ENCODE measurements at places on chromosomes 13 and 19.

DNA sequence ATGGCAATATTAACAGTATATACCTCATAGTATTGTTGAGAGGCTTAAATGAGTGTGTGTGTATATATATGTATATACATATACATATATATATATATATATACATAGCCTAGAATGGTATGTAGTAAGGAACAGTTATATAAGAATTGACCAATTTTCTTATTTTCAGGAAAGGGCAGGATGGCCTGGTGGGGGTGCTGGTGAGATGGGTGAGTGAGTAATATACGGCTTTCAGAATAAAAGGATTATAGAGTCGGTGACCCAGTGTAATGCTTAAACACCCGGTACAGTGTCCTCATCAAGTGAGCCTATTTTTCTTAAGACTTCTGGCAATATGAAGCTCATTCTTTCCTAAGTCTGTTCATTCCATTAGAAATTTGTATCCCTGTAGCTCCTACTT, 11.7 kb upstream of the FAM216B start:
- DNase-seq, result no peak

DNA sequence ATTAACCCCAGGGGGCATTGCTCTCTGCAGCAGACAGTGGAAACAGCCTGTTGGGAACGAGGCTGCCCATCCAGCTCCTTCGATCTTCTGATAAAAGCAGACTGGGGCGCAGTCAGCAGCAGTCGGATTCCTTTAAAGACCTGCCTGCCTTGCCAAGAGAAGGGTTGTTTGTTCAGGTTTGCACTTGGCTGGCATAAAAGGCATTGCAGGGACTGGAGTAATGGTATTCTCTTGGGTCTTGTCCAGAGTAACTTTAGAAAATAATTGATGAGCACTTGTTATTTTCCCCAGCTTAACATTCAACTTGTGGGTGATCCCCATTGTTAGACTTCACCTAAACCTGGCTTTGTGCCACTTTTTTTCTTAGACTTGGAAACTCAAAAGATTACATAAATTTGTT, 67.3 kb upstream of the SLC10A2 start:
- no peak for DNase-seq

DNA sequence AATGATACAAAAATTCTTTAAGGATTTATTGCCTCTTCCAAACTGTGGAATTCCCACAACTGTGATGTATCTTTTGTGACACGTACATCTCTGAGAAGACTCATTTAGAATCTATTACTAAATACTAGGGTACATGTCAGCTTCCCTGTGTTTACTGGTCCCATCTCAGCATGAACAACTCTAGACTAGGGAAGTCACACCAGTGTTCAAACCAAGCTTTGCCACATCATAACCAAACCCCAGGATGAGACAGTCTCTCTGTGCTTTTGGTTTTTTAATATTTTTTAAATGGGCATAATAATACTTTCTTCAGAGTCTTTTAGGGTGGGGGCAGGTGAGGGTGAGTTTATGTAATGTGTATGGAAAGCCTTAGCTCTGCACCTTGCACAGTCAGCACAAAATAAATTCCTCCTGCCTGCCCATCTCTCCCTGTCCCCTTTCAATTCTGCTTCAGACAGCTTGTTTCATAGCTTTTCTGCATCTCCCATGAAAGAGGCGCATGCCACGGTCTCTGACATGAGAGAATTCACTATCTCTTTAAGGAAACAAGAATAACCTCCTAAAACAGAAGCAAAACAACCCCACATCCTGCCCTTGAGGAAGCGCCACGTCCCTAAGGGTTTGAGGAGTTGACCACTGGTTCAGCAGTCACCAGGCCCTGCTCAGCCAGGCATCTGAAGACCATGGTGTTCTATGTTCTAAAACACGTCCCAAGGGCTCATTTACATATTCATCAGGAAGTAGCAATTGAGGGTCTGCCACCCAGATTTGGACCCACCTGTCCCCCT, 174.5 kb downstream of the USP12 start:
- DNase-seq, result no peak

GRCh38 chr13:30827578-30827925, 78.5 kb upstream of the MEDAG start:
- DNase-seq, result no peak

- no peak for DNase-seq
Observed at GRCh38 chr13:32707471-32707870, 121.2 kb downstream of the PDS5B start.

GRCh38 chr13:76975863-76976262, 16.0 kb upstream of the CLN5 start:
- DNase-seq, result no peak

- no peak for DNase-seq
Observed at GRCh38 chr19:41449079-41449864, 6.3 kb downstream of the ERICH4 start.

- DNase-seq, result no peak
Observed at GRCh38 chr13:23771552-23771951, 117.6 kb downstream of the MIPEP start.

DNA sequence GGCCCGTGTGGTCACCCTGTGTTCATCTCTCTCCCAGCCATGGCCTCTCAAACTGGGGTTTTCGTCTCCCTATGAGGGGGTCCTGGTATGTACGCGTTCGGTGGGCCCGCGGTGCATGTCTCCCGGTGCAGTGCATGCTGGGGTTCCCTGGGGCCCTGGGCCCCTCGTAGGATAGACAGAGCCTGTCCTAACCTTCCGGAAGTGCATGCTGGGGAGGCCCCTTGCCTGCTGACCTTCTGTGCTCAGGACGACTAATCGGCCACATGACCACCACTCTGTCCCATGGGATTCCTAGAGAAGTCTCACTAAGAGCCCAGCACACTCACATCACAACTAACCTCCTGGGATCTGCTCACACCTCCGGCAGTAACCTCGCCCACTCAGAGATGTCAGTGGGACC, 4.9 kb upstream of the USE1 start:
- no peak for DNase-seq

DNA sequence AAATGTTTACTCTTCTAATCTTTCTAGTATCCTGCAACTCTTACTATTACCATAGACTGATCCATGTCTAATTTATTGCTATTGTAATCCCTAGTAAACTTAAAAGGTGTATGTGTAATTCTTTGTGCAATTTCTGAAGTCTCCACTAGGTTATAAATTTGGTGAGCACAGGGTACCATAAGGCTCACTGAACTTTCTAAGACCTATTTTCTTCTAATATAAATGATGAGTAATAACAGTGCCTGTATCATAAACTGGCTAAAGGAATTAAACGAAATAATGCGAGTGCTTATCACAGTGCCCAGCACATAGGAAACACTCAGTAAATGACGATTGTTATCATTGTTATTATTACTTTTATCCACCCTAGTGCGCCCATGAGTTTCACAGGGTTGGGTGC, 119.1 kb downstream of the KLF12 start:
- DNase-seq, result no peak

DNA sequence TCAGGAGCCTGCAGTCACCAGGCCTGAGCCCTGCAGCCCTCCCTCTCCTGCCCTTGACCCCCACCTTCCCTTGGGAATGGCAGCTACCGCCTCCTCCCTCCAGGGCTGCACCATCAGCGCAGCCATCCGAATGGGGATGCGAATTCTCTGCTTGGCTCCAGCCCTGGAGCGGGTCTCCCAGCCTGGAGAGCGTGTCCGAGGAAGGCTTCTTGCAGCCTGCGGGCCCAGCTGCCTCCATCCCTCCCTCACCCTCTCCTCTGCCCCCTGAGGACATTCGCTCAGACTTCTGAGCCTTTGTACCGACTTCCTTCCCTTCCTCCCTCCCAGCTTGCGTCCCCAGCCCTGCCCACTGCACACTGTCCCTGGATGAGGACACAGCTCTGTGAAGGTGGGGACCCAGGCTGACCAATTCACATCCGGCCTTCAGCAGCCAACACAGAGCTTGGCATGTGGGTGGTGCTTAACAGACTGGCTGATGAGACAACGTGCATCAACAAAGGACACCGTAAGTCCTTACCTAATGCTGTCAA, 6.0 kb upstream of the NKPD1 start:
- DNase-seq, result no peak

GRCh38 chr13:21657538-21657937, 13.3 kb upstream of the FGF9 start:
- no peak for DNase-seq

DNA sequence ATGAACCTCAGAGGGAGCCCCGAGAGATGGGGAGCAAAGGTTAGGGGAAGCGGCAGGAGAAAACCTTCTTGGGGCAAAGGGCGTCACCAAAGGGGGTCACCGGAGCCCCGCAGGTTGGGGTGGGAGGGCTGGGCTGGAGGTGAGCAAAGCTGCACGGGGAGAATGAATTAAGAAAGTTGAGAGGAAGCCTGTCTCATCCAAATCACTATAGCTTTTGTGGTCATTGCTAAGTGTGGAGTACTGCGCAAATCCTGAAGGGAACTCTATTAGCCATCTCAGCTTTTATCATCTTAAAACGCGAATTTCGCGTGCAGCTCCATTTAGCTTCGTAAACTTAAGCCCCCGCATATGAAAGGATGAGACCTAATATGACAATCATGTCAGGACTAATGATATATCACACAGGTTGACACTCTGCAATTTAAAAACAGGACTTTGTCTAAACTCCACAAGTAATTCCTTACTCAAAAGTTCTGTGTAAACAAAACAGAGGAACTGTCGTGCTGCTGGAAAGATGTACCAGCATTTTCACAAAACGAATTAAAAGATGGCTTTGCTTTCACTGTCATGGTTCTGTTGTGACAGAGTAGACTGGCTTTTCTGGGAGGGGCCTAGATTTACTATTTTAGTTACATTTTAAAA, 631 bp downstream of the LACC1 start:
- DNase-seq, result no peak

- DNase-seq, result no peak
Observed at GRCh38 chr13:113814435-113814821, 49.4 kb downstream of the GAS6 start.

DNA sequence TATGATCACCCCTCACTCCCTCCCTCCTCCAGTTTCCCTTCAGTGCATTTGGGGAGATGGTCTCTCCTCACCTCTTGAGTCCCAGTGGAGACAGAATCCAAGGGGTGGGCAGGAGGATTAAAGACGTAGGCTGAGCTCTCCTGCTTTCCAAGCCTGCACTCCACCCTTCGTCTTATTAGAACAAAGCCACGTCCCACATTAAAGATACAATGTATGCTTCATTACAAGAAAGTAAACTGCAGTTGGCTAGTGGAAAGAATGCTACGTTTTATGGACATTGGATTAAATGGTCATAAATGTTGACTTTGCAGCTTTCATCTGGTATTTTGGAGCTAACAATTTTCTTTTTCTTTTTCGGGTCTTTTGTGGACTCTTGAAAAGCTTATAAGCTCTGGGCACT, 1.5 kb upstream of the KLK11 start:
- DNase-seq, result no peak

DNA sequence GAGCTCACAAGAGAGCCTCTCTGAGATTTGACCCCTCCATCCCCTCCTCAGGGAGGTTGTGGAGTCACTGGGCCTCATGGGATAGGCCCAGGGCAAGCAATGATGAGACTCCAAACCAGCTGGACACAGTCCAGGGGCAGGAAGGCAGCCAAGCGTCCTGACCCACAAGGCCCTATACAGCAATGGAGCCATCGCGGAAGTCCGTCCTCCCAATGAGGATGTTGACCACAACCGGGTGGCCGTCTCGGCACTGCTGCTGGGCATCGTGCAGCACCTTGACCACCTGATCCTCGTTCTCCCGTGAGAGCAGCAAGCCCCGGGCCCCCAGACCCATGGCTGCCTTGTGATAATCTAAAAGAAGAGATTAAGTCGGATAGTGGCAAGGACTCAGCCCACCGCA, 7.9 kb downstream of the SYDE1 start:
- DNase-seq, result no peak

GRCh38 chr19:49368711-49369358, 5.2 kb downstream of the DKKL1 start:
- no peak for DNase-seq

DNA sequence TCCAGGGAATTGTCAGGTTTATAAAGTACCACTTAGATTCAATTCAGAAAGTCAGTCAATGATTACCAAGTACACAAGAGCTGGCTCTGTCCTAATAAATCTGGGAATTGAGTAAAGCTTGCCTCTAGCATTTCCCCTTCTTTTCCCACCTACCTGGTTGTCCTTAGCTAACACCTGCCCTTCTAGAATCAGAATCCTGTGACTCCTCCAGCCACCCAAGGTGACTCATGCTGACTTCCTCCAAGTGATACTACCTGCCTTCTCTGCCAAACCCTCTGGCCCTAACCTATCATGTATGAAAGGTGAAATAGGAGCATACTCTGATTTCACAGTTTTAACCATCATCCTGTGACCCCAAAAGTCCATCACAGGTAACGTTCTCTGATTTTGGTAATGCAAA, 151.2 kb downstream of the DIAPH3 start:
- DNase-seq, result no peak

DNA sequence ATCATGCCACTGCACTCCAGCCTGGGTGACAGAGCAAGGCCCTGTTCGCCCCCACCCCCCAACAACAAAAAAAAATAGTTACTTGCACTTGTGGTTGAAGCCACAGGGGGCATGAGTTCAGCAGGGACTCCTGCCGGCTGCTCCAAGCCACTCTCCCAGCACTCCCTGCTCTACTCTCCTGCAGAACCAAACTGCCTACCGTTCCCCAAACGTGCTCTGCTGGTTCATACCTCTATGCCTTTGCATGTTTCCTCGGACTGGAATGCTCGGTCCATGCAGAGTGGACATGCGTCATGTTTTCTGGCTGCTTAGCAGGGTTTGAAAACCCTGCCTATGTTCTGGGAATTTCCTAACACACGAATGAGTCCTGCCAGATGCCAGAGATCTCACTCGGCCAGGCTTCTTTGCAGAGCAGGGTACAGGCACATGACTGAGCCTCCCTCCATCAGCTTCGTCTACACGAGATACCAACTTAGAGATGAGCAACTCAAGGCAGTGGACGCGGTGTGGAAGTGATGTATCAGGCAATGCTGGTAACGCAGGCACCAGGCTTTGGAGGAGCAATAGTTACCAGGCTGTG, 8.5 kb upstream of the SLC25A15 start:
- no peak for DNase-seq

DNA sequence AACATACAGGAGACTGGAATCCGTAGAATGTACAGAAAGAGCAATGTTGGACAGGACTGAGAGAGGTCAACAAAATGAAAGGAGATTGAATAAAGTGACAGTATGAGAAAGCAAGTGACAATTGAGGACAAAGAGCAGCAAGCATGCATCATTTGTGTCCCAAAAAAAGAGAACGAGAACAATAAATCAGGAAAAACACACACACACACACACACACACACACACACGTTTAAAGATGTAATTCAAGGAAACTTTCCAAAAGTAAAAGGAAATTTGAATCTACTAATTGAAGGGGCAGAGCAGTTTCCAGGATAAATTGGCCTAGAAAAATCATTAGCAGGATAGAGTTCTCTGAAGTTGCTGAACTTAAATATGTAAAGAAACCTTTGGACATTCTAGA, 16.9 kb downstream of the DPY19L3 start:
- DNase-seq, result no peak

DNA sequence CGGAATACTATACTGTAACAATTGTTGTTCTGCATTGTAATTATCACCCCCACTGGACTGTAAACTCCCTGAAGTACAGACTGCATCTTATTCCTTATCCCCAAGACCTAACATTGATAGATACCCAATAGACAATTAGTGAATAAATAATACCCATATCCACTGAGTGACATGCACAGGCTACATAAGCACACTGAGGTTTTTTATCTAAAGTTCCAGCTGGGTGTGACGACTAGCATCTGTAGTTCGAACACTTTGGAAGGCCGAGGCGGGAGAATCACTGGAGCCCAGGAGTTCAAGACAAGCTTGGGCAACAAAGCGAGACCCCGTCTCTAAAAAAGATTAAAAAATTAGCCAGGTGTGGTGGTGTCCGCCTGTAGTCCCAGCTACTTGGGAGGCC, 2.5 kb downstream of the KPNA3 start:
- DNase-seq, result no peak

- DNase-seq, result no peak
Observed at GRCh38 chr19:49496574-49497008, 357 bp downstream of the RPS11 start.

GRCh38 chr13:105291987-105292386, 1243.5 kb downstream of the EFNB2 start:
- DNase-seq, result no peak

All from coronary artery (tissue), 2 donors.